ENCODE measurements at places on chromosomes 16 and 17.

DNA sequence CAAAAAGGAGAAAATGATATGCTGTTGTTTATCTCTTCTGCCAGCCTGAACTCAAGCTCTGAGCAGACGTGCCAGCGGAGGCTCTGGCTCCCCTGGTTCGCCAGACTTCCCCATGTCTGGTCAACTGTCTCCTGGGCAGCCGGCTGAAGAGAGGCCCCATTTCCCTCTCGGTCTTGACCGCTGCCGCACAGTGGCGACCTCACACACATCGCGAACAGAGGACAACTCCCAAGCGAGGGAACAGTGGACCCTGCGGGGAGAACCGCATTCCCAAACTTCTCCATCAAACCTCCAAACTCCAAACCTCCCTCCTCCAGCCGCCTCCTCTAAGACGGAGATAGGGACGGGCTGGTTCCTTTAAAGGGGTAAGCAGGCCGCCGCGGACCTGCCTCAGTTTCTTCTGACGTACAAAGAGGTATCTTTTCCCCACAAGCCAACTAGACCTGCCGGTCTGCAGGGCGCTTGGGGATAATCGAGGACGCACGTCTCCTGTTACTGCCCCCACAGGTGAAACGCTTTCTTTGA lies 24.9 kb upstream of the RFFL start:
- no peak for DNase-seq

GRCh38 chr16:85708338-85708737 lies 19.6 kb upstream of the GINS2 start:
- no peak for DNase-seq

DNA sequence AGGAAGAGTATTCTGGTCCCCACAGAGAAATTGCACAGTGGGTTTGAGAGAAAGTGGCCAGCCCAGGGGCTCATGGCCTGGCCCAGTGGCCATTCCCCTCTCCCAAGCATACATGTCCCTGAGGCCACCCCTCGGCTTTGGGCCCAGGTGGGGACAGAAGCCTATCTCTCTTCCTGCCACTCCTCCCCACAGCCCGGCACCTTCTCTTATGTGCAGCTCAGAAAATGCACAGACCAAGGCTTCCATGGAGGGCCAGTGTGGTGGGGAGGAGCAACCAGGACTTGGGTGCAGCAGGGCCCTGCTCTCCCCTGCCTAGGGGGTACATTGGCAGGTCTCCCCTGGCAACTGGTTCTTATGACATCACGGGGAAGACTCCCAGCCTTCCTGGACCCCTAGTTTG lies at the start of gene C16orf90:
C16orf90 (minus strand) TSS at position 314 of the 400 bp plus-strand sequence; CDS start at position 246, 68 bp downstream.
- no peak for DNase-seq

DNA sequence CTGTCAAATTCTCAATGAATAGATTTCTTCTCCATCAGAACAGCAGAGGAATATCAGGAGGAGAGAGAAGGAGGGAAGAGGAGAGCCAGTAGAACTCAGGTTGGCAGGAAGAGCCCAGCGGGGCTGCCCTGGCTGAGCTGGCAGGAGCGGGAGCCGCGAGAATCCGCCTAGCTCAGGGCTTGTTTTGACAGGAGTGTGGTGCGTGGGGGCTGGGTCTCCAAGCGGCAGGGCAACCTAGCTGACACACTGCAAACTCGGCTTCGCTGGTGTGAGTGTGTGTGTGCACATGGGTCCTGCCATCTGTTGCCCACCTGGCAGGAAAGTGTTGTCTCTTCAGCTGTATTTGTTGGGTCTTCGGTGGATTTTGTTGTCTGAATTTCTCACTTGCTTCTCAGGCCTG lies 27.9 kb upstream of the BCAR1 start:
- no peak for DNase-seq

- peak; percentile 54 for DNase-seq
Observed at GRCh38 chr17:30376621-30377452, 1.9 kb upstream of the CPD start.

- no peak for DNase-seq
Observed at GRCh38 chr17:2347805-2348685, 10.7 kb downstream of the SGSM2 start.

DNA sequence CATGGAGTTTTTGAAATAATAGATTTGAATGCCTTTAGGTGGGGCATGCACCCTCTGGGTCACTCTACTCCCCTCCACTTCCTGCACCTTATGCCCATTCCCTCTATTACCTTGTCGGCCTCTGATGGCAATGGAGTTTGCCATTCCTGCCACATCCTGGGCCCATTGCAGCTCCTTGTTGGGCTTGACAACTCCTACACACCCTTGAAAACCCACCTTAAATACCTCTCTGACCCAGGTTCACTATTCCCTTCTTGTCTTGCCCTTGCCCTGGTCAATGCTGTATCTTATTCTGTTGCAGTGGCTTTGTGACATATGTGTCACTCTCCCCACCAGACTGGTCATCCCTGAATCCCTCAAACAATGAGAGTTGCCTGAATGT lies 2.4 kb downstream of the CCR7 start:
- DNase-seq: no peak
